ENCODE measurements at places on chromosomes 3 and 15. TPM values are rescaled to one million over a fixed set of nuclear protein-coding genes. Genes with fewer than 3 reads are reported as not detected.

DNA sequence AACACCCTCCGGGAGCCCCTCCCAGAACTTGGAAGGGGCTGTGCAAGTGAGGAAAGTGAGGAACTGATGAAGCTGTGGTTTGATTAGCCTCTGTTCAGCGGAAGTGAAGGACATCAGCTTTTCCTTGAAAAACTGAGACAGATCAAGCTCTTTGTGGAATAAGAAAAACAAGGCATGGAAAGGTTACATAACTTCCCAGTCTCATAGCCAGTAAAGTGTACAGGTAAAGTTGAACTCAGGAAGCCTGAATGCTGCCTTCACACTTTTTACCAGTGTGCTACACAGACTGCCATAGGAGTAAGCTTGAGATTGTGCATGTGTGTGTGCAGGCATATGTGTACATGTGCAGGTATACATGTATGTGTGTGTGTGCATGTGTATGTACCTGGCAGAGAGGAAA is 293.2 kb downstream of the FGF12 start:
- H3K27me3 ChIP-seq = no peaks in the 10 kb centered on the region
- no peak overlapping the region for H3K27ac ChIP-seq
- no peak for DNase-seq
- H3K36me3 ChIP-seq = no peaks in the 10 kb centered on the region
- no peak overlapping the region for H3K4me3 ChIP-seq

- no peaks in the 10 kb centered on the region for H3K27me3 ChIP-seq
- no peak for DNase-seq
- no peaks in the 10 kb centered on the region for H3K4me1 ChIP-seq
- no peak overlapping the region for H3K27ac ChIP-seq
Measured at GRCh38 chr3:89061259-89061658, 46.2 kb upstream of the EPHA3 start.

DNA sequence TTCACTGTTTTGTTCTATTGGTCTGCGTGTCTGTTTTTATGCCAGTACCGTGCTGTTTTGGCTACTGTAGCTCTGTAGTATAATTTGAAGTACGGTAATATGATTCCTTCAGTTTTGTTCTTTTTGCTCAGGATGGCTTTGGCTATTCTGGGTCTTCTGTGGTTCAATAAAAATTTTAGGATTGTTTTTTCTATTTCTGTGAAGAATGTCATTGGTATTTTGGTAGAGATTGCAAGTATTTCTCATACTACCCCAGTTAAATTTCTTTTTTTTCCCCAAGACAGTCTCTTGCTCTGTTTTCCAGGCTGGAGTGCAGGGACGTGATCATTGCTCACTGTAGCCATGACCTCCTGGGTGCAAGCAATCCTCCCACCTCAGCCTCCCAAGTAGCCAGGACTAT is 53.4 kb downstream of the STARD9 start:
- H3K27ac ChIP-seq = no peak overlapping the region
- no peaks in the 10 kb centered on the region for H3K27me3 ChIP-seq
- no peaks in the 10 kb centered on the region for H3K36me3 ChIP-seq
- no peaks in the 10 kb centered on the region for H3K4me1 ChIP-seq

DNA sequence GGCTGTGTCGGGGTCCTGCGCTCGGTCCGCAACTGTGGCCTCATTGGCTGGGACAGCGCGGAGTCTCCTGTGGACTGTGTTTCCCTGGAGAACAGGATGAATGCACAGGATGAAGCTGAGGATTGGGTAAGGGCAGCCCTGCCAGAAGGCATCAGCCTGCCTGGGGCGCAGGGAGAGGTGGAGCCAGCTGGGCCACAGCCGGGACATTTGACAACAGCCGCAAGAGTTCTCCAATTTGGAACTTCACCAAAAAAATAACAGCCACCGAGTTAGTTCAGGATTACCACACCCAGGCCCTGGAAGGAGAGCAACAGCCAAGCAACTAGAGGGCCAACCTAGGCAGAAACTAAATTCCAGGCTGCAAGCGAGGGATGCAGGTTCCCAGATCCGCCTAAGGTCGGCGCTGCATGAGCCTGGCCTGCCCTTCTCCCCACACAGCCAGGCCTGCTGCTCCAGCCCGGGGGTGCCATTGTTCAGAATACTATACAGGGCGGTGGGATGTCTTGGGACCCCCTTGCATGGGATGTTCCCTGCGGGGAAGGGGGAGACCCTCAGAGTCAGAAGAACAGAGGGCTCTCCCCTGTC is 229.3 kb downstream of the OCA2 start:
- no peaks in the 10 kb centered on the region for H3K27me3 ChIP-seq
- no peak for DNase-seq
- no peak overlapping the region for H3K27ac ChIP-seq
- no peak overlapping the region for H3K4me3 ChIP-seq
- no peaks in the 10 kb centered on the region for H3K36me3 ChIP-seq
- peaks cover 24% of the 10 kb centered on the region for H3K4me1 ChIP-seq

- no peak for DNase-seq
- H3K4me3 ChIP-seq = no peak overlapping the region
- no peak overlapping the region for H3K27ac ChIP-seq
- H3K4me1 ChIP-seq = no peaks in the 10 kb centered on the region
- H3K36me3 ChIP-seq = no peaks in the 10 kb centered on the region
- H3K27me3 ChIP-seq = no peaks in the 10 kb centered on the region
Measured at GRCh38 chr3:141243271-141243707, 11.7 kb downstream of the PXYLP1 start.

- no peak overlapping the region for H3K4me3 ChIP-seq
- H3K27me3 ChIP-seq = no peaks in the 10 kb centered on the region
- H3K4me1 ChIP-seq = no peaks in the 10 kb centered on the region
- H3K36me3 ChIP-seq = no peaks in the 10 kb centered on the region
- no peak for DNase-seq
- no peak overlapping the region for H3K27ac ChIP-seq
Measured at GRCh38 chr3:49198161-49198560, 26.8 kb downstream of the KLHDC8B start.

- no peak overlapping the region for H3K27ac ChIP-seq
- no peaks in the 10 kb centered on the region for H3K4me1 ChIP-seq
- H3K27me3 ChIP-seq = no peaks in the 10 kb centered on the region
- H3K4me3 ChIP-seq = no peak overlapping the region
- no peaks in the 10 kb centered on the region for H3K36me3 ChIP-seq
- DNase-seq = no peak
Measured at GRCh38 chr15:53324061-53324460, 435.4 kb downstream of the WDR72 start.

DNA sequence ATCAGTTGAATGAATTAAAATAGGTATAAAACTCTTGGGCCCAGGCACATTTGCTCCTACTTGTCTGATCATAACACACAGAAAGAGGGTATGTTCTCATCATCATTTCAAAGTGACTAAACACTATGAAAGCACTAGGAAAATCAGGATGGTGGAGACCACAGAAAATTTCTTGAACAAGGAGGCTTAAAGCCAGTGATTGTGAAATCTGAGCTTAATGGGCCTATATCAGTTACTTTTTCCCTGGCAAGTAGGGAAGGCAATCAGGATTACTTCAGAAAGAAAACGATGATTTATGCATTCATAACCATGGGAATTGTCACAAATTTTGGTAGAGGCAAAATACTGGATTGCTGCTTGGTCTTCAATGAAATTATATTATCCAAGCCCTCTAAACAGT is 434.4 kb upstream of the CNTN4 start:
- no peaks in the 10 kb centered on the region for H3K36me3 ChIP-seq
- no peaks in the 10 kb centered on the region for H3K4me1 ChIP-seq
- no peak overlapping the region for H3K4me3 ChIP-seq
- no peak for DNase-seq
- no peak overlapping the region for H3K27ac ChIP-seq
- no peaks in the 10 kb centered on the region for H3K27me3 ChIP-seq

Gene SH3GL3
- total RNA-seq = 2.7 TPM
